ENCODE measurements at places on chromosomes 12 and 14. TPM values are rescaled to one million over a fixed set of nuclear protein-coding genes. Genes with fewer than 3 reads are reported as not detected.

Gene PTCSC3
- total RNA-seq, result not detected

Gene RIMBP2
- total RNA-seq, result not detected

Gene PNMA1
- 26.0 TPM for total RNA-seq

Gene KCNK10
- not detected for total RNA-seq

Gene CDKN1B
- total RNA-seq, result 130 TPM

Gene OASL
- 48.0 TPM for total RNA-seq

Gene CCDC196
- not detected for total RNA-seq

Gene NELL2
- 5.8 TPM for total RNA-seq

Gene BRI3BP
- 4.2 TPM for total RNA-seq

Gene TAS2R10
- total RNA-seq, result 0.60 TPM

All from natural killer cell (primary cell).